GM04503 (cell line): ENCODE measurements at places on chromosomes 5 and 9.
A peak's percentile ranks its signal among the peaks of the same experiment; 100 is the strongest.

DNA sequence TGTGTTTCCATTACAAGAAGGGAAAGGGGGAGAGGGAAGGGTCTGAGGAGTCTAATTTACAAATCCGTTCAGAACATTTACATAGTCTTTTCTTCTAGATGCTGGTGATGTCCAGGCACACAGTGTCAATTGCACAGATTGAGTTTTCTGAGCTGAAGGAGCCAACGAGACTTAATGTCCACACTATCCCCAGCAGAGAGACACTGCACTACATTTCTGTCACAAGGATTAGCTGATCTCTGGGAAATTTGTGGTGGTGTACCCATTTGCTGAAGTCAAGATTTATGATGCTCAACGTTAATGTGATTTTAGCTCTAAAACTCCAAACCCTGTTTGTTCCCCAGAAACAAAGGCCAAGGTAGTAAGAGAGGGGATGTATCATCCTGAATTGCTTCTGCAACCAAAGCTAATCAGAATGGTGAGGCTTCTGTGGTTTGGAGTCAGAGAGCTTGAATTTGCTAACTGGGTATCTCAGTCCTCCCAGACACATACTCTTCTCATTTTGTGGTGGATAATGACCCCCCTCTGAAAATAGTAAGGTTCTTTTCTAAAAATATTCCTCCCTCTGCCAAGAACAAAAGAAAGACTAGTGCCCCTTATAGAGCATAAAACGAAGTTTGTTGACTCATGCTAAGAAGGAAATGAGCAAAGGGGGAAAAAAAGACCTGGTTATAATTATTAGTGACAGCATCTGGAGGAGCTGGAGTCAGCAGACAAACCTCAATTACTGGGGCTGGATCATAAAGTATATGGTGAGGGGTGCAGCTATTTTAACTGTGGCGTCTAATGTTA lies 416.9 kb downstream of the PSAT1 start:
- DNase-seq, result peak; percentile 70

GRCh38 chr5:176192094-176192721 lies 46.0 kb upstream of the SIMC1 start:
- DNase-seq, result no peak

- DNase-seq, result no peak
Measured at GRCh38 chr5:154402611-154403010, 43.2 kb upstream of the SAP30L start.

DNA sequence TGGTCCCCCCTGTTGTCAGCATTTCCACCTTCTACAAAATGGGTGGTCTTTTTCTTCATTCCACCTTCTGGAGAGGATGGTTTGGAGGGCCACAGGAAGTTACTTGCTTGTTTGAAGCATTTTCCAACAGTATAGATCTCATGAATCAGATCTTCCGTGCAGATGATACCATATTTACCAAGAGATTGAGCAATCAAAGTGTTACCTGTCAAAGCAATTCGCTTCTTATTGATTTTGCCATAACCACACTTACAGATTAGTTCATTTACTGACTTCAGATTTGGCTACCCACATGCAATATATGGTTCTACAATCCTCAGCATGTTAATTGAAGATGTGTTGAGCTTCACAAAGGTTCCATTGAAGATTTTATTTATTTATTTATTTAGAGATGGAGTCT lies 14.0 kb upstream of the TEX48 start:
- DNase-seq, result no peak

- no peak for DNase-seq
Measured at GRCh38 chr5:144315994-144316634, 145.4 kb downstream of the KCTD16 start.

DNA sequence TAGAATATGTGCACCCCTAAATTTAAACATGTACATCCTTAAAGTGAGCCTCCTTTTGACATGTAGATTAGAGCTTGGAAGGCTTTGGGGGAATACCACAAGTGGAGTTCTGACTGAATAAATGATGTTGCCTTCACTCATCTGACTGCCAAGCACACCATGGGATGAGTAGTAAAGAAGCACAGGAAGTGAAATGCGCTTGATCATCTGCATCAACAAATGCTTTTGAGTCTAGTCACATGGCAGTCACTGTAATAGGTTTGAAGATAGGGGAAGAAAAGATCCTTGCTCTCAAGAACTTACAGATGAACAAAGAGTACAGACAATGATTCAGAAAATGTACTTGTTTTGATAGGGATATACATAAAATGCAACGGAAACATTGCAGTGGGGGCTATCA lies 62.0 kb upstream of the STARD4 start:
- DNase-seq, result no peak

DNA sequence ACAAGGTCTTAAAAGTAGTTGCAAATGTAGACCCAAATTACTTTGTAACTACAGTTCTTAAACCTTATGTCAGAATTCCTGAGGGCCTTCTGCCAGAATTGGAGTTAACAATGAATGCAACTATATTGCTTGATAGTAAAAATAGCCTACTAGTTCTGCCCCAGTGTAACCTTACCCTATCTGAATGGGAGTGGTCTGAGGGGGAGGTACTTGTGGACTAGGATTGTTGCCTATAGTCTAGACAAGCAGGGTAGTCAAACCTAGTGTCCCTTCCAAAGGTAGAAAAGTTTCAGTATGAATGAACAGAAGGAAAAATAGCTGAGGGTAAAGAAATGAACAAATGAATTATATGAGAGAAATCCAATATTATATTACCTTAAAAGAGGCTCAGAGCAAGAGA lies 242.2 kb downstream of the PJA2 start:
- DNase-seq, result no peak

DNA sequence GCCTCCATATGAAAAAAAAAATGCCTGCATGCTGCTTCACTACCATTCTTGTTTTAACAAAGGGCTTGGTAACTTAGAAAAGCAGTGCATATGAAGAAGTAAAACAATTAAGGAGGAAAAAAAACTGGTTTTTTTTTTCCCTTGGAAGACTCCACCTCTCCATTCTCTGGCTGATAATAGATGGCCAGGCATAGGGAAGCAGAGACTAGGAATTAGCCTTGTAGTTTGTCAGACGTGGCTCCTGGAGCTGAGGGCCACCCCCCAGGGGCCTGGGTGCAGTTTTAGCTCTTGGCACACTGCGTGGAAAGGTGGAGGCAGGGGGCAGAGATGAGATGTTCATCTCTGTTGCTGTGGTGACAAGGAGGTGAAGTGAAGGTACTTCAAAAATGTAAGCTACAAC lies 42.7 kb downstream of the WDR36 start:
- no peak for DNase-seq

DNA sequence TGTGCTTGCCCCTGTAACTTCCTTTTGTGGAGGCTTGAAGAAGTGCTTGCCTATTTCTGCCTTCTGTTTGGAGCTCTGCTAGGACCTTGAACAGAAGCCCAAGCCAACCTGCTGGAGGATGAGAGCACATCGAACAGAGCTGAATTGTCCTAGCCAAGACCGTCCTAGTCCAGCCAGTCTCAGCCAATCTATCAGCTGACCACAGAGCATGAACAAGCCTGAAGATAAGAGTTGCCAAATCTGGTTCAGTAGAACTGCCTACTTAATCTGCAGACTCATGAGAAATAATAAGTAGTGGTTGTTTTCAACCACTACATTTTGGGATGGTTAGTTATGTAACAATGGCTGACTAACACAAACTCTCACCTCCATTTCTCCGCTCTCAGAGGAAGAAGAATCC lies 4.4 kb upstream of the SNX2 start:
- DNase-seq, result no peak

GRCh38 chr5:135236908-135237747 lies 161.9 kb downstream of the MACROH2A1 start:
- DNase-seq, result no peak

GRCh38 chr5:95163079-95163478 lies 121.8 kb downstream of the MCTP1 start:
- DNase-seq, result no peak

DNA sequence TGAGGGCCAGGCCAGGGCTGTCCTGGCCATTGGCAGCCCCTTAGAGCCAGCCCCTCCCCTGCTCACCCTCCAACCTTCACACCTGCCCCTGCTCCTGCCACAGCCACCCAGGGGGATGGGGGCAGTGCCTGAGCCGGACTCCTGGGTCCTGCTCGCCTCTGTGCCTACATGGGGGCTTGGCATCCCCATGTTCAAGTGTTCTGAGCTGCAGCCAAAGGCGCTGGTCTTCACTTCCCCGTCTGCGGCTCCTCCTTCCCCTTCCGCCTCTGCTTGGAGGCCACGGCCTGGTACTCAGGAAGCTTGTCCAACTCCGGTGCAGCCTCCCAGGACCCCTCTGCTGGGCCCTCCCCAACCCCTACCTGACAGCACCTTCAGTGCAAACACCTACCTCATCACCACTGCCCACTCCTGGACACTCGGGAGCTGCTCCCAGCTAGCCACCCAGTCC lies 2.3 kb upstream of the DNLZ start:
- no peak for DNase-seq

- DNase-seq, result no peak
Measured at GRCh38 chr5:142353071-142353472, 28.3 kb upstream of the SPRY4 start.

GRCh38 chr9:111597852-111598732 lies 1.4 kb downstream of the PTGR1 start:
- DNase-seq, result no peak

DNA sequence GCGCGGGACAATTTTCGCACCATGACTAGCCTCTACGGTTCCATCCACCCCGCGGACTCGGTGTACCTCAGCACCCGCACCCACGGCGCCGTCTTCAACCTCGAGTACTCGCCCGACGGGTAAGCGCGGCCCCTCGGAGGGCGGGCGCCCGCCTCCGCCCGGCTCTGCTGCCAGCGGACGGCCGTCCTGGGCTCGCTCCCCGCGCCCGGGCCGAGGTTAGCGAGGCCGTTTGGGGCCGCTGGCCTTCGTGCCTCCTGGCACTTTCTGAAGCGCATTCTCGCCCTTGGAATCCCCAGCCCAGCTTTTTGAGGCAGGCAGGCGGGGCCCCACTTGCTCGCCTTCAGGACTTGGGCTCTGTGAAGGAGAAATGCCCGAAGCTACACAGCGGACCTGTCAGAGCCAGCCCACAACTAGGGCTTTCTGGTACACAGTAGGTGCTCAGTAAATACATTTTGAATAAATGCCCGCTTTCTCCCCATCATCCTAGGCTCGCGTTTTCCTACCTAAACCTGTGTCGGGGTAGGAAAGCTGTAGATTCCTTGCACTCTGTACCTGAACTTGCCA lies 772 bp downstream of the DCAF10 start:
- DNase-seq, result no peak

DNA sequence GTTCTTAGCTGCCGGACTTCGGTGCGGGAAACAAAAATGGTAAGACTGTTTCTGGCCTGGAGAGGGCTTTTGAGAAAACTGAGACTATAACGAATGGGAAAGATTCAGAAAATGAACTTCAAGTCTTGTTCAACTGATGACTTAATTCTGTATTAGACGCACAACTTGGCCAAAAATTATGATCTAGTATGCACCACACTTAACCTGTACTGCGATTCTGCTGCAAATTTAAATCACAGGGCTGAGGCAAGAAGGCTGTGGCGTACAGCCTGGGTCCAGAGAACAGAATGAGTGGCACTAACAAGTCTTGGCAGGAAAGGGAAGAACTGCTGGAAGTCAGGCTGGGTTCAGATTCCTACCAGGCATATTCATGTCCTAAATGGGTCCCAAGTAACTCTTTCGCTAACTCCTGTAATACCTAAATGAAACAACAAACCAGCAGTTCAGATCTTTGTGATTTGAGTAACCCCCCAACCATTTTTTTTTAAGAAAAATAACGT lies 781 bp upstream of the COL23A1 start:
- DNase-seq, result peak; percentile 27

DNA sequence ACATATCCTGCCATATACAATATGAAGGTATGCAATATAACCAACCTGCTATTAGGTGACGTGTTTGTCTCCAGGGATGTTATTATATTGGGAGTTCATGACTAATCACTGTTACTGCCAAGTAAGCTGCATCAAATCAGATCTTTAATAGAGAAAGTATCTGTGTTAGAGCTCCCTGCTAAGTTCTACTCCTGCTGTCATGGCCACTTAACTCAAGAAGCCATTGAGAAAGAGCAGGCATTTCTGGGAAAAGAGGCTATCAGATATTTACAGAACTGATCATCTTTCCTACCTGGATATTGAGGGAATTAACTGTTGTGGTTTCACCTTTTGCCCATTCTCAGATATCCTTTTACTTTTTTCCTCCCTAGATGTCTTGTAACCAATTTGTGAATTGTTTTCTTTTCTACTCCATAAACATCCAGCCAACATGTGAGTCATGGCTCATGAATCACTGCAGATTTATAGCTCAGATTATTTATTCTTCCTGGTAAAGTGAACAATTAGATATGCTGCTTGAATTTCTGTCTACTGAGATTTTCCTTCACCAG lies 634.8 kb upstream of the FAM174A start:
- no peak for DNase-seq

GRCh38 chr5:167943343-167943742 lies 348.1 kb upstream of the WWC1 start:
- no peak for DNase-seq
